ENCODE measurements at places on chromosomes 5 and 9.

DNA sequence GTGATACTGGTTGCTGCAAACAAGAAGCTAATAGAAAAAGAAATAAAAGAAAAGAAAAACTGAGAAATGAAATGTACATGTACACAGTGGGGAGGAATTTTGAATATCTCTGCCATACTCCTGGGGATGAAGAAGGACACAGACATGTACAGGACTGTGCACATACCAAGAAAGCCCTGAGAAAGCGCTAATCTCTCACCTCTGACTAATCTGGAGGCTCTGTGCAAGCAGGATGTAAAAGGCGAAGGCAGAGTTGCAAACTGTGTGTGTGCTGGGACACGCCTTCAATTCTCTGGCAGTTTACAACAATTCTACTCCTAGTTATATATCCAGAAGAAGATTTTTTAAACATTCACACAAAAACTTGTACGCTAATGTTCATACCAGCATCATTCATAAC, 211.4 kb downstream of the KIAA0825 start:
- no peak for DNase-seq

GRCh38 chr5:74328221-74328630, 312.3 kb downstream of the ENC1 start:
- no peak for DNase-seq

DNA sequence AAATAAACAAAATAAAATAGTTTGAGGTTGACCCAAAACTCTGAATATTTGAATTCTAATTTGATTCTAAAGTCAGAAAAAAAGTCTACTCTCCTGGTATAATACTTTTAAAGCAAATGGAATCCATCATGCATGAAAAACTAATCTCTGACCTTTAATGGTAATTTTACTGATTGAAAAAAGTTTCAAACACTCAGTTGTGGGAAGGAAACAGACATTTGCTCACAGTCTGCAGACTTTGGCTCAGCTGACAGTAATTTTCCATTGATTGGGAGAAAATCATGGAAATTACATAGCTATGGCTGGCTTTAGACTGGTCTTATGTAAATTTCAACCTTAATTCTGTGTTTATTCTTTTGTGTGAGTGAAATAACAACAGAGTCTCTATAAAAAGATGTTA, 574.3 kb downstream of the PDE4D start:
- no peak for DNase-seq

GRCh38 chr5:120684749-120685415, 220.8 kb downstream of the PRR16 start:
- DNase-seq, result no peak

GRCh38 chr9:93332317-93332716, 119.2 kb upstream of the FAM120A start:
- no peak for DNase-seq

- DNase-seq, result no peak
These were observed 47.6 kb upstream of the MACIR start for GRCh38 chr5:103210952-103211351.

GRCh38 chr5:113792806-113793205, 279.3 kb downstream of the YTHDC2 start:
- no peak for DNase-seq

- no peak for DNase-seq
These were observed 92.6 kb downstream of the OR2K2 start for GRCh38 chr9:111237447-111237846.

- no peak for DNase-seq
These were observed 12.5 kb downstream of the STC2 start for GRCh38 chr5:173315495-173316338.

- no peak for DNase-seq
These were observed 671.0 kb downstream of the DMRTA1 start for GRCh38 chr9:23117616-23118015.

GRCh38 chr5:98604721-98605425, 168.6 kb upstream of the RGMB start:
- no peak for DNase-seq

DNA sequence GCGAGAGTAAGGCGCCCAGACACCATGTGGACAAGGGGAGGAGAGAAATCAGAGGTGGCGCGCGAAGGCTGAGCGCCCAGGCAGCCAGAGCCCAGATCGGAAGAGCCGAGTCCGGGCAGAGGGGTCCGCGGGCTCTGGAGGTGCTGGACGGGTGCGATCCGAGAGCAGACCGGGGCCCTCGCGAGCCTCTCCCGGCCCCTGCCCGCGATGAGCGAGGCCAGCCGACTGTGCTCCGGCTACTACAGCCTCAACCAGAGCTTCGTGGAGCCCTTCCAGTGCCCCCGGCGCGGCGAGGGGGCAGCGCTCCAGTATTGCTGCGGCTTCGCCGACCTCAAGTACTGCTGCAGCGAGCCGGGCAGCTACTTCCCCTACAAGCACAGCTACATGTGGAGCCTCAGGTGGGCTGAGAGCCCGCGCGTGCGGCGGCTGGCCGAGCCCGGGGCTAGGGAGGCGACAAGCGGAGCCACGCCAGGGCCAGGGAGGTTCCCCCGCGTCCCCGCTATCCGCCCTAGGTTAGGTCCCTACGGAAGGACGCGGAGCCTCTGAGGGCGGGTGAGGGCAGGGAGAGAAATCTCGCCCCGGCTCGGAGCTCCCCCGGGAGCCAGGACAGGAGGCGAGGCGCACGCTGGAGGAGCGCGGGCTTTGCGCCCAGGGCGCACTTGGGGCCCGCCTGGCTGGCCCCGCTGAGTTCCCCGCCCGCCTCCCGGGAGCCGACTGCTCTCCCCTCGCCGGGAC, at the start of gene SHISAL2B:
Gene SHISAL2B (plus strand): TSS at position 87 of the 735 bp plus-strand sequence. CDS start 121 bp downstream, at position 208.
- DNase-seq, result no peak

DNA sequence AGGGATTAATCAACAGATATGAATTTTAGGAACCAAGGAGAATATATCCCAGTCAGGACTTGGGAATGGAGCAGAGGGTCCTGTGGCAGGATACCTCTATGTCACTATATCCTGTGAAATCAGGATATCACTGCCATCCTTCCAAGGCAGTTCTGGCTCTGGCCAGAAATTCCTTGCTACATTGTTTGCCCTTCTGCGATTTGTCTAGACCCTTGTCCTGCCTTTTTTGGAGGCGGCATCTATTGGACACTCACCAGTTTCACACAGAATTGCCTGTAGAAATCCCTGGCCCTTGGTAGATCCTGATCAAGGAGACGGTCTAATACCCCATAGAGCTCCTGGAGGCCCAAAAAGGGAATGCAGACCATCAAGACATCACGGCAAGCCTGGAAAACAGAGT, 71.2 kb downstream of the MROH2B start:
- no peak for DNase-seq

DNA sequence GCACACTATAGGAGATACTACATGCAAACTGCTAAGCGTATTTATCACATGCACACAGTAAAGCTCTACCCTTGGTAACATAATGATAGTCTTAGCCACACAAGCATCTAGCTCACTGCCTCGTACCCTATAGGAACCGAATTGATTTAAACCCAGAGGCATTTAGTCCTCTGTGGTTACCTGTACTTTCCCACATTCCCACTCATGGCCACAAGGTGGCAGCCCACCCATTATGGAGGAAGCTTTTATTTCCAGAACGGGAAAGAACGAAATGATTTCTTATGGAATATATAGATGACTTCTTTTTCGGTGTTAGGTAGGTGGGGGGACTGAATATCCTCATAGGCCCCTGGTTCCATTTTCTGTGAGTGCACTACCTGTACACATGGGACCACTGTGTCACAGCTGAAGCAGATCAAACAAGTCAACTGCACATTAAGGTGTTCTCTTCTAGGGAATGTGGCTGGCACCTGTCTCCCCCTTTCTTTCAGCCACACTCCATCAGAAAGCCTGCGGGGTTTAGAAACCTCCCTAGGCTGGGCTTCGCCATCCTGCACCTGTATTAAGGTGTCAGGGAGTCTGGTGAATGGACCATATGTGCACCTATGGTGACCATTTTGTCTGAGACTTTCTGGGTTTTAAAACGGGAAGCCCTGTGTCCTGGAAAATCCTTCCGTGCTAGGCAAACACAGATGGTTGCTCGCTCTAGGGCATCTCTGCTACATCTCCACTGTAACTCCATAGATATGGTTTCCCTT, 313.2 kb downstream of the SLIT3 start:
- peak; percentile 71 for DNase-seq

- peak; percentile 14 for DNase-seq
These were observed 86.8 kb upstream of the CD180 start for GRCh38 chr5:67283275-67283987.

GRCh38 chr9:70054521-70054920, 10.9 kb downstream of the MAMDC2 start:
- DNase-seq, result no peak

DNA sequence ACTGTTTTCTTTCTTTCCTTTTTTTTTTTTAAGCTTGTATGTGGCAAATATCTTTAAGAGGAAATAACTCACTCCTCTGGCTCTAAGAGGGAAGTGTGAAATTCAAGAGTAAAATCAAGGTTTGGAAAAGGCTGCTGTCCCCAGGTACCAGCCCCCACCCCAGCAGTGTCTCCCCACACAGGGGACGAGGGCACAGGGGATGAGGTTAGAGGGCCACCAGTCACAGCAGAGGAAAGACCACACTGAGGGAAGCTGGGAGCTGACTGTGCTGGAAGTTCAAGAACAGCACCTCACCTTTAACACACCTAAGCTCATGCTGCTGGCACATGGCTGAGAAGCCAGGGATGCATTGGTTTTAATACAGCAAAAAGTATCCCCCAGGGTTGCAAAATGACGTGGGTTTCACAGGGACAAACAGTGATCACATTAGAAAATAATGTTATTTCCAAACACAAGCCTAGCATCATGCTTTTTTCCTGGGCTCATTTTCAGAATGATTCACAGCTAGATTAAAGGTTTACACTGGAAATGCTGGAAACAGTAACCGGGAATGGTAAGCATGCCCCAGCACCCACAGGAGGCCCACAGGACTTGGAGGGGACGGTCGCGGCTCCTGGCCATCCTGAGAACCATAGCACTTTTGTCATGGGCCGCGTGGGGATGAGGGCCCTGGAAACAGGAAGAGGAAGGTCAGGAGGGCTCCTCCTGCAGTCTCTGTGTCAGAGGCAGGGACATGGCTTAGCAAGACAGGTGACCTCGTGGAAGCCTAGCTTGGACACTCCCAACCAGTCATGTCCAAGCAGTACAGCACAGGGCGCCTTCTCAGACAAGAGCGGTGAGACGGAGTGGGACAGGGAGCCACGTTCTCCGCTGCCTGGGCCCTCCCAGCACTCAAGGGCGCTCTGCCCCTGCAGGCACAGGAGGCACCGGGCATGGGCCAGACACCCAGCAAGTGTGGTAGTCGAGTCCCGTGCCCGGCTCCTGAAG, 6.9 kb downstream of the LPCAT1 start:
- no peak for DNase-seq

DNA sequence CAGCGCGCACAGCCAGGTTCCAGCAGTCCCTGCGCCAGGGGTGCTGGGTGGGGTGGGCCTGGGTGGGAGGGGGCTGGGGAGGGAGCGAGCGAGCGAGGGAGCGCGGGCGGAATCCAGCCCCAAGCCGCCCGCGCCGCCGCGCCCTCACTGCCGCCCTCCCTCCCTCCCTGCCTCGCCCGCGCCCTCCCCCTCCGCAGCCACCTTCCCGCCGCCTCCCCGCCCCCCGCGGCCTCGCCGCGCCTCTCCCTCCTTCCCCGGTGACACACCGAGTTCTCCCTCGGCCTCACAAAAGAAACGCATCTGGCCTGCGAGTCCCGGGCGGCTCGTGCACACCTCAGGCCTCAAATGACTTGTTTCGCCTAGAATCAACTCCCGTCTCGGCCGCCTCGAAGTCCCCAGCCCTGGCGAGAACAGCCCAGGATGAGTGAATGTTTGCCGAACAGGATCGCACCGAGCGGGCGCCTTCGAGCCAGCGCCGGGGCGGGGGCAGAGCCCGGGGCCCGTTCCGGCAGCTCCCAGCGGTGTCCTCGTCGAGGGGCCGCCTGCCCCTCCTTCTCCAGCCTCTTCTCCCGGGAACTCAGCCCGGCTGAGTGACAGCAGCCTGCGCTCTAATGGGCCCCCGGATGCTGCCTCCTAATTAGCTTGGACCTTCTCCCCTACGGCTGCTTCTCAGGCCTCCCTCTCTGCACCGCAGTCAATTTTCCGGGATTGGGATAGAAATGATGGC, 371 bp upstream of the PITX1 start:
- no peak for DNase-seq

DNA sequence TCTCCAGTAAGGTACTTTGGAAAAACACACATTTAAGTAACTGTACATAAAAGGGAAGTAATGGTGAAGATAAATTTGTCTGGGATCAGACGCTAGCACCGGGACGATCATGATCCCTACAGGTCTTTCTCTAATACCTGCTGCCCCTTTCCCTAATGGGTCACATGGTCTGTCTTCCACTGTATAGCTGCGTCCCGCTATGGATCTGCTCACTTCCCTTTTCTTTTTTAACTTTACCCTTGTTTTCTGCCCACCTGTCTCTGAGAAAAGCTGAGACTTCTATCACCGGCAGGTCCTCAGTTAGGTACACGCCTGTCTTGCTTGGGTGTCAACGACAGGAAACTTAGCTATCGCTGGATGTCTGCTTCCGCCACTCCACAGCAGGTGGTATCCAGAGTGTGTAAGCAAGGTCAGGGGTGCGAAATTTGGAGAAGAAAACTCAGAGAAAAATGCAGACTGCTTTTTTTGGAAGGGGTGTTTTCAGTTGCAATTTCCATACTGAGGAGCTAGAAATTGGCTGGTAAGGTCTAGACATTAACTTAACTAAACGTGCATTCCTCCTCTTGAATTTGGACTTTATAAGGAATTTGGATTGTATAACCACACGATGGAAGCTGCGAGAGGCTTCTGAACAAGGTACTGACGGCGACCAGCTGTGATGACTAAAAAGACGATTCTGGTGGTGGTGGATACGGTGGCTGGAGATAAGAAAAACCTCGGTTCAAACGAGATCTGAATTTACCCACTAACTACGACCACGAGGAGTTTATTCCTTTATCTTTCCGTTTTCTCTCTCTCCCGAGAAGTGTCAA, 1.1 kb upstream of the ICE1 start:
- DNase-seq, result no peak

DNA sequence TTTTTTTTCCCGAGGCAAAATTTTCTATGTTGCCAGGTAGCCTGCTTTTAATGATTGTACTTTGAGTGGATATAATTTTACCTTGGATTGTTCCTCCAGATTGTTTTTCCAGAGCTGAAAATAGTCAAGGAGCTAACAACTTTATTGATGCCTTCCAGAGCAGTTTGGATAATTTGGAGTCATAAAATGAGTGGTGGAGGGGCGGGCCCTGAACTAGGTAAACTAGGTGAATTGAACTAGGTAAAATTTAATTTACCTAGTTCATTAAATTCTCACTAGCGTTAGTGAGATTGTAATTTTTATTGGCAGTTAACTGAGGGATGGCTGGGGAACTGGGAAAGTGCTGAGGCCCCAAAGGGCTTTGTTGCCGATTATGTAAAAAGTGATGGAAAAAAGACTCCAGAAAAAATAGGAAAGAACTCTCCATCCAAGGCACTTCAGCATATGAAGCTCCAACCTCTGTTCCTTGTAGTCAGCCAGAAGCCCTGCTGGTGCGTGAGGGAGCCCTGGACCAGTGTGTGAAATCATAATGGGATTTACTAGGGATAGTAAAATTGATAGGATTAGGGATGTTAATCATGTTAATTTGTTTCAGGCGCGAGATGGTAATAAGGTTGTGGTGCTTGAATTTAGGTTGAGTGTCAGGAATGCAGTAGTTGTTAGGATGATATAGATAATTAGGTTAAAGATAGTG, 1.7 kb downstream of the DNAJC25 start:
- no peak for DNase-seq

GRCh38 chr9:38423273-38423972, 831 bp downstream of the IGFBPL1 start:
- DNase-seq, result no peak

- DNase-seq, result no peak
These were observed 30.0 kb downstream of the TRIM32 start for GRCh38 chr9:116717150-116717549.
